ENCODE measurements at places on chromosomes 2 and 18. TPM values are rescaled to one million over a fixed set of nuclear protein-coding genes. Genes with fewer than 3 reads are reported as not detected.

The CRYGD gene
- total RNA-seq = not detected

The IRS1 gene
- total RNA-seq = 15.6 TPM

The CYP26B1 gene
- 16.9 TPM for total RNA-seq

The SERPINB10 gene
- total RNA-seq = not detected

The PSMA8 gene
- total RNA-seq = not detected

The ZNF521 gene
- total RNA-seq = not detected

The NIF3L1 gene
- 44.2 TPM for total RNA-seq

The SH3RF3 gene
- total RNA-seq = 0.61 TPM
